Osteoblast (primary cell): ENCODE measurements at places on chromosomes 4 and X. TPM values are rescaled to one million over a fixed set of nuclear protein-coding genes. Genes with fewer than 3 reads are reported as not detected.

GRCh38 chr4:72827968-72828367, 241.5 kb downstream of the COX18 start:
- no peak overlapping the region for H3K27ac ChIP-seq
- H3K4me3 ChIP-seq: no peak overlapping the region
- no peak for DNase-seq

DNA sequence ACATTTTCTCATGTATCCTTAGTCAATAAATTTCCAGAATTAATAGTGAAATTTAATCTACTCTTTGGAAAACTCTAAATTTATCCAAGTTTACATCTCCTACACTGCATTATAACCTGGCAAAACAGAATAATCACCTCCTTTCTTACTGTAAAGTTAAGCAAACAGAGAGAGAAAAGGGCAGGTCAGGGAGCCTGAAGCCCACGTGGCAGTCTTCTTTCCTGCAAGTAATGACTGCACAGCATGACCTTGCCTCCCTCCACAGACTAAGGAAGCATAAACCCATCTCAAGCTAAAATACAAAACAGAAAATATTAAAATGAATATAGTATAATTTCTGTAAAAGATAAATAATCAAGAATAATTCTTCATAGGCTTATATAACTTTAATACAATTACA, 1153.0 kb downstream of the C4orf33 start:
- H3K27me3 ChIP-seq: no peaks in the 10 kb centered on the region
- no peaks in the 10 kb centered on the region for H3K36me3 ChIP-seq
- DNase-seq: no peak
- no peak overlapping the region for H3K27ac ChIP-seq

The SLC10A4 gene
- total RNA-seq: not detected in 2 replicates

DNA sequence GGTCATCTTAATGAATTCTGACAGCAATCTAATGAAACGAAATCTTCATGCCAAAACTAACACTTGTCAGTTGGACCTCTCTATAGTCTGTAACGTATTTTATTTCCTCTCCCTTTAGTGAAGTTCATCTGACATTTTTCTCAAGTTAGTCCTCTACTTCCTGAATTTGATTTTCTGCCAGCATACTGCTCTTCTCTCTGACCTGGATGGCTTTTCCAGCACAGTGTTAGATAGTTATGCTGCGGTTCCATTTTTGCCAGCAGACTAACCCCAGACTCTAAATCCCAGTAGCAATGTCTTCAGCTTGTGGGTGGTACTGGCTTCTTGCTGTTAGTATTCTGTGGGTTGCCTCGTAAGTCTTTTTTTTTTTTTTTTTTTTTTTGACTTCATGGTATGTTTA, 146.7 kb upstream of the VEGFC start:
- H3K36me3 ChIP-seq: no peaks in the 10 kb centered on the region
- no peaks in the 10 kb centered on the region for H3K27me3 ChIP-seq
- peak; percentile 73 for DNase-seq
- peak overlapping the region; percentile 2 for H3K27ac ChIP-seq

- H3K4me3 ChIP-seq: no peak overlapping the region
- H3K4me1 ChIP-seq: no peaks in the 10 kb centered on the region
- H3K36me3 ChIP-seq: no peaks in the 10 kb centered on the region
- DNase-seq: no peak
Measured at GRCh38 chr4:127174616-127175015, 458.1 kb upstream of the INTU start.

DNA sequence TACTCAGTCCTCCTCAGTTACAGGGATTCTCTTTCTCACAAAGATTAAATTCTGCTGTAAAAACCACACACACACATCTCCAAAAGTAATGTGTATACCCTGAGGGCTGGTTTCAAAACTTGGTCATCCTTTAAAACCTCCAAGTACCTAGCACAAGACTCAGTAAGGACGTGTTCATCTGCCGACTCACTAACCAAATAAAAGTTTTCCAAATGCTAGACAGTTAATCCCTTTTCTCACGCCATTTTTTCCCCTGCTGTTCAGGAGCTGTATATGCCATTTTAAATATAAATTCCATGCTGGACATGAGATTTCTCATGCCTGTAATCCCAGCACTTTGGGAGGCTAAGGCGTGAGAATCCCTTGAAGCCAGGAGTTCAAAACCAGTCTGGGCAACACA, 3.9 kb upstream of the SAT1 start:
- no peaks in the 10 kb centered on the region for H3K27me3 ChIP-seq
- H3K4me1 ChIP-seq: peaks cover 3% of the 10 kb centered on the region
- no peaks in the 10 kb centered on the region for H3K36me3 ChIP-seq
- peak overlapping the region; percentile 32 for H3K27ac ChIP-seq
- no peak overlapping the region for H3K4me3 ChIP-seq
- DNase-seq: no peak
